KBM-7 (cell line): ENCODE measurements at places on chromosomes 2 and 18.
A peak's percentile ranks its signal among the peaks of the same experiment; 100 is the strongest.

- DNase-seq: peak; percentile 10
These were observed 20.0 kb downstream of the SFTPB start for GRCh38 chr2:85647823-85648526.

GRCh38 chr2:70901227-70902066, 34.3 kb upstream of the ATP6V1B1 start:
- DNase-seq: peak; percentile 55

GRCh38 chr2:156331572-156332283, 793 bp downstream of the NR4A2 start:
- DNase-seq: peak; percentile 85

- DNase-seq: no peak
These were observed 138.0 kb downstream of the AGPS start for GRCh38 chr2:177530561-177530960.

- DNase-seq: no peak
These were observed 28.9 kb downstream of the KLF7 start for GRCh38 chr2:207136874-207137273.

DNA sequence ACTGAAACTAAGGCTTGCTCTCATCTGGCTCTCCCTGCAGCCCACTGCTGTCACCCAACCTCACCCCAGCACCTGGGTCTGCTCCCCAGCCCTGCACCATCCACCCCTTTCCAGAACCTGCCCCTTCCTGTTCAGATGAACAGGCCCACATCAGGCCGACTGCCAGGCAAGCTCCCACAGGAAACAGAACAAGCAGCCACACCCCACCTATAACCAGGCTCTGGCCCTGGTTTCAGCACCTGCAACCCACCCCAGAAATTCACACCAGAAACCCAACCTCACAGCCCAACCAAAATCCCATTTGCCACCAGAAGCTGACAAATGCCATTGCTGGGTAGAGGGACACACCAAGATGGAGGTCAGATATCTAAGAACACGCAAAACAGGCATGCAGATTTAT, 159.2 kb upstream of the ID2 start:
- no peak for DNase-seq
